ENCODE measurements at places on chromosomes 13 and 19. TPM values are rescaled to one million over a fixed set of nuclear protein-coding genes. Genes with fewer than 3 reads are reported as not detected.

GRCh38 chr13:97809576-97809975 is 143.9 kb upstream of the IPO5 start:
- no peak for DNase-seq

- no peak for DNase-seq
Observed at GRCh38 chr13:49625392-49626079, 2.8 kb upstream of the ARL11 start.

DNA sequence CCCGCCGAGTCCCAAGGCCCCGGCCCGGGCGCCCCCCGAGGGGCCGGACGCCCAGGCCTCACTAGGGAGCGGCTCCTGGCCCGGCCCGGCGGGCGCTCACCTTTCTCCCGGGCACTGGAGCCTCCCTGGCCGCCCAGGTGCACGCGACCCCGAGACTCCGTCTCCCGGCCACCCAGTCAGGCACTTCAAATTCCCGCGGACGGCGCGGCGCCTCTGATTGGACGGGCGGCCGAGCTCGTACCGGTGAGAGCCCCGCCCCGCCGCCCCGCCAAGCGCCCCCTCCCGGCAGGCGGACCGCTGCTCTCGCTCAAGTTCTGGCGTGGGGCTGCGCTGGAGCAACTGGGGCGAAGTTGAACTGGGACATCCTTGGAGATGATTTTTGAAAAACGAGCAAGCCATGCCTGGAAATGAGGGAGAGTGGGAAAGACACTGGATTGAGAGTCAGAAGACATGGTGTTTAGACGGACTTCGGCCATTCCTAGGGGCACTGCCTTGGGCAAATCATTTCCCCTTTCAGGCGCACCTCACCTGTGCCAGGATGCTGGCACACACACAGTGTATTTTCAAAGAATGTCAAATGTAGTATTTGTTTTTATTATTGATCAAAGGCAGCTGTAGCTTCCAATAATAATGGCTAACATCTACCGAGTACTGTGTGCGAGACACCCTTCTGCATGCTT is 485.3 kb downstream of the UQCRFS1 start:
- DNase-seq: peak; percentile 91

DNA sequence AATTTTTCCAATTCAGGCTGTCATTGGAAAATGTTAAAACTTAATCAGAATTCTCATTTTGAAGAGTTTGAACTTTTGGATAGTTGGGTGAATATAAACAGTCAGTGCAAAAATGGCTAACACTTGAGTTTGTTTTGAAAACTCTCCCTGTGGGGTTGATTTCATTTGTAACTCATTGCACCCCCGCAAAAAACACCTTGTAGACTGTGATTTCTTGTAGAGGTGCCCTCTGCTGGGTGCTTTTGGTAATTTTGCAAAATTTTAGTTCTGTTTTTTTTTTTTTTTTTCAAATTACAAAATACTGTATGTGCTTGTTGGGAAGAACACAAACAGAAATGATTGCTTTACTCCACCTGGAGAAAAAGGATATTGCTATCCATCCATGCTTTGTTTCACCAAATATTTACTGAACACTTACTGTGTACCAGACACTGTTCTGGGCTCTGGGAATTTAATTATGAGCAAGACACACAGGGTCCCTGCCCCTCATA is 28.2 kb upstream of the GPI start:
- peak; percentile 55 for DNase-seq

DNA sequence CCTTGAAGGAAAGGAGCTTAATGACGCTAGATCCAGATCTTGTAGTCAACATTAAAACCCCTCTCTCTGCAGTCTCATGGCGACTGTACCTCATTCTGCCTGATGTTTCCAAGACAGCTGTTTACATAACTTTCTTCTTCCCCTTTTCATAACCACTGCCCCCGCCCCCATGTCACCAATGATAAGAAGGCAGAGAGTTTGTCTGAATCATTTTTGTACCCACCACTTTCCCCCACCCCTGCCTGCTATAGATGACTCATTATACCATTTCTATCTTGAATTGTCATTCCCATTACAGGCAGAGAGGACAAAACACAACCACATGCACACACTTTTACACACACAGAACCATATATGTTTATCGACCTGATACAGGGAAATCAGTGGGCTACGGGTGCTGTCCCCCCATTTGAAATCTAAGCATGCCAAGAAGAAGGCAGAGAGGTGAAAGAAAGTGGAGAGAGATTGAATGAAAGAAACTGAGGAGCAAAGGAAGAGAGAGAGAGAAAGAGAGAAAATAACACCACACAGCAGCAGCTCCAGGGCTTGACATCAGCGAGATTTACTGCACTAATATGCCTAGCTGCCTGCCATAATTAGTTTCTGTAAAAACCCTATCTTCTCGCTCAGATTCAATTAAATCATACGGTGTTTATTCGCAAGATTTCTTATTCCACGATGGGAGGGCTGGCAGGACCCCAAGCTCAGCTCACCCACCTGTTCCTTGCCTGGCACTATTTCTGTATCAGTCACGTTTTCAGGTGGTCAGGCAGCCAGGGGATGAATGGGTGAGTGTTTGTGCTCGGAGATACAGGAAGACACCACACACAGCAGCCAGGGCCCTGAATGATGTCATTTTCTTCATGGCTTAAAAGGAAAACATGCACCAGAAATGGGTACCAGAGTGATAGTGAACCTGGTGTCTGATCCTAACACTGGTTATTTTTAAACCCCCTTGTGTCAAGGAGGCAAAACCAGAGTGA is 114.3 kb upstream of the SERP2 start:
- DNase-seq: no peak

ZNF653 gene
- total RNA-seq: 9.8 TPM

DNA sequence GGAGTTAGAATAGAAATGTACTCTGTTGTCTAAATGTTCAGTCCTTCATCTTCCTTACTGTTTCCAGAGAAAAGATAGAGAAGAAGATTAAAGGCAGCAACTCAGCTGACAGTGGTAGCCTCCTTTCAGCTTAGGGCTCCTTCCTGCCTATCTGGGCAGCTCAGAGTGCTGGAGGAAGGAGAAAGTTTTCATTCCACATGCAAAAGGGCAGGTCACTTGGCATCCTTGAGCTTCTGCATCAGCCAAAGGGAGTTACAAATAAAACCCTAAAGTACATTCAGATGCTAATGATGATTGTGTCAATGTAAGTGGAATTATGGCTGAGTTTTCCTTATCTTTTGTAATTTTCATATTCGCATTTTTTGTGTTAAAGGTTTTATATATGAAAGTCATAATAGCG is 58.9 kb downstream of the ESD start:
- DNase-seq: no peak

GRCh38 chr13:110446575-110446890 is 115.0 kb downstream of the RAB20 start:
- DNase-seq: no peak
